ENCODE measurements at places on chromosomes 4 and X. TPM values are rescaled to one million over a fixed set of nuclear protein-coding genes. Genes with fewer than 3 reads are reported as not detected.

- H3K4me3 ChIP-seq = no peak overlapping the region
- peaks cover 53% of the 10 kb centered on the region for H3K4me1 ChIP-seq
These were observed 79.5 kb downstream of the RBM47 start for GRCh38 chr4:40550196-40550595.

GRCh38 chr4:163071308-163071707 is 95.4 kb downstream of the NAF1 start:
- H3K27me3 ChIP-seq = peaks cover 7% of the 10 kb centered on the region
- no peak for DNase-seq
- H3K27ac ChIP-seq = no peak overlapping the region
- H3K4me1 ChIP-seq = peaks cover 13% of the 10 kb centered on the region
- no peaks in the 10 kb centered on the region for H3K36me3 ChIP-seq

DNA sequence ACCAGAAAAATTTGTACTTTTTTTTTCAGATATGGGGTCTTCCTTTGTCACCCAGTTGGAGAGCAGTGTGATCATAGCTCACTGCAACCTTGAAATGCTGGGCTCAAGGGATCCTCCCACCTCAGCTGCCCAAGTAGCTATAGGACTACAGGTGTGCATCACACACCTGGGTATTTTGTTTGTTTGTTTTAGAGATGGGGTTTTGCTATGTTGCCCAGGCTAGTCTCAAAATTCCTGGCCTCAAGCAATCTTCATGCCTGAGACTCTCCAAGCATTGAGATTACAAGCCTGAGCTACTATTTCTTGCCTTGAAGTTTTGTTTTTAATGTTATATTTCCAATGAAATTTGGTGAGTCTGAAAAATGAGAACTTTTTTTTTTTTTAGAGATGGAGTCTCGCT is 847.8 kb downstream of the TRIML1 start:
- no peak overlapping the region for H3K27ac ChIP-seq
- no peak for DNase-seq
- H3K36me3 ChIP-seq = no peaks in the 10 kb centered on the region
- H3K27me3 ChIP-seq = no peaks in the 10 kb centered on the region

- no peak for DNase-seq
- H3K4me3 ChIP-seq = no peak overlapping the region
- peaks cover 7% of the 10 kb centered on the region for H3K4me1 ChIP-seq
- no peak overlapping the region for H3K27ac ChIP-seq
- H3K27me3 ChIP-seq = no peaks in the 10 kb centered on the region
These were observed 33.2 kb downstream of the TLL1 start for GRCh38 chr4:165906272-165906671.

DNA sequence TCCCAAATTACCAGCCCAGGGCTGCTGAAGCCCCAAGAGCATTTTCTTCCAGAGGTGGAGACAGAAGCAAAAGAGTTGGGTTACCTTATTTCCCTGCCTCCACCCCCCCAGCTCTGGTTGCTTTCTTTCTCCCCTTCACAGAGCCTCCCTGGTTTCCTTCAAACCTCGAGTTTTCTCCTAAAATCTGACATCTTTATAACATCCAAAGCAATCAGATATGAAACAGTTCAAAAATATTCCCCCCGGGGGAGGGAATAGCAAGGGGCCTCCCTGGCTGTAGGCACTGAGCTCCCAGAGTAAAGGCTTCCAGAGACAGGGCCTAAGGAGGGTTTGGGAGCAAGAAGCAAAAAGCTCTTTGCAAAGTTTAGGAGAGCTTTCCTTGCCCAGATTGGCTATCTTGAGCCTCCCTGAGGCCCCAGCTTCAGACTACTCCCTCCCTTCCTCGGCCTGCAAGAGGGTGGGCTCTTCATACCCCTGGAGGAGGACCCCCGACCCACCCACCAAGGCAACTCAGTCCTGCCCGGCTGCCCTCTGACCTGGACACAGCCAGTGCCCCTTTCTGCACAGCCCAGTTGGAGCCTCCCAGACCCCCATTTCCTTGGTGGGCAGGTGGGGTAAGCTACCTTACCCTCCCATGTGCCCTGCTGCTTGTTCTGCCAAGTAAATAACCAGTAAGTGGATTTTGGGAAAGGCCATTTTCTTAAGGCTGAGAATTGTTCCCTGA is 7.6 kb downstream of the MAMLD1 start:
- H3K4me3 ChIP-seq = no peak overlapping the region
- H3K27ac ChIP-seq = no peak overlapping the region
- DNase-seq = no peak
- H3K27me3 ChIP-seq = no peaks in the 10 kb centered on the region
- no peaks in the 10 kb centered on the region for H3K36me3 ChIP-seq
- peaks cover 17% of the 10 kb centered on the region for H3K4me1 ChIP-seq

- H3K27ac ChIP-seq = peak overlapping the region; percentile 42
- H3K4me1 ChIP-seq = peaks cover 37% of the 10 kb centered on the region
- DNase-seq = no peak
- no peak overlapping the region for H3K4me3 ChIP-seq
- no peaks in the 10 kb centered on the region for H3K27me3 ChIP-seq
- no peaks in the 10 kb centered on the region for H3K36me3 ChIP-seq
These were observed 23.9 kb upstream of the GPR34 start for GRCh38 chrX:41664908-41665307.

- H3K27me3 ChIP-seq = peaks cover 17% of the 10 kb centered on the region
- H3K4me3 ChIP-seq = no peak overlapping the region
- peak overlapping the region; percentile 17 for H3K27ac ChIP-seq
- DNase-seq = no peak
These were observed 31.1 kb downstream of the METTL14 start for GRCh38 chr4:118716304-118716703.

DNA sequence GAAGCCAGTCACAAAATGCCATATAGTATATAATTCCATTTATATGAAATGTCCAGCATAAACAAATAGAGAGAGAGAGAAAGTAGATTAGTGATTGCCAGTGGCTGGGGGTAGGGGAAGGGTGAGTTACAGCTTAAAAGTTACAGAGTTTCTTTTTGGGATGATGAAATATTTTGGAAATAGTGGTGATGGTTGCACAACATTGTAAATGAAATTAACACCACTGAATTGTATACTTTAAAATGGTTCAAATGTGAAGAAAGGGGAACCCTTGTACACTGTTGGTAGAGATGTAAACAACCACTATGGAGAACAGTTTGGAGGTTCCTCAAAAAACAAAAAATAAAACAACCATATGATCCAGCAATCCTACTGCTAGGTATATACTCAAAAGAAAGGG is 131.2 kb upstream of the GPC4 start:
- H3K27me3 ChIP-seq = no peaks in the 10 kb centered on the region
- H3K4me3 ChIP-seq = no peak overlapping the region
- no peak for DNase-seq
- H3K27ac ChIP-seq = no peak overlapping the region

DNA sequence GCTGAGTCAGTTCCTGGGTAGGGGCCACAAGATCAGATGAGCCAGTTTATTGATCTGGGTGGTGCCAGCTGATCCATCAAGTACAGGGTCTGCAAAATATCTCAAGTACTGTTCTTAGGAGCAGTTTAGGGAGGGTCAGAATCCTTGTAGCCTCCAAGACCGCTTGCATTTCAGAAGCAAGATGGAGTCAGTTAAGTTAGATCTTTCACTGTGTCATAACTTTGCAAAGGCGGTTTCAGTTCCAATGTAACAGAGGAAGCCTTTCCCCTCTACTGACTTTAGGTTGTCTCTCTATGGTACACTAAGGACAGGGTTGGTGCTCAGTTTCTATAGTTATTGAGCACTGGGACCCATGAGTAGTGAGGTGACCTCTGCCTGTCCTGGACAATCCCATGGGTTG is 127.3 kb upstream of the WDR1 start:
- H3K27me3 ChIP-seq = peaks cover 37% of the 10 kb centered on the region
- no peaks in the 10 kb centered on the region for H3K36me3 ChIP-seq
- no peak overlapping the region for H3K4me3 ChIP-seq
- H3K4me1 ChIP-seq = no peaks in the 10 kb centered on the region
- H3K27ac ChIP-seq = no peak overlapping the region
- DNase-seq = no peak

DNA sequence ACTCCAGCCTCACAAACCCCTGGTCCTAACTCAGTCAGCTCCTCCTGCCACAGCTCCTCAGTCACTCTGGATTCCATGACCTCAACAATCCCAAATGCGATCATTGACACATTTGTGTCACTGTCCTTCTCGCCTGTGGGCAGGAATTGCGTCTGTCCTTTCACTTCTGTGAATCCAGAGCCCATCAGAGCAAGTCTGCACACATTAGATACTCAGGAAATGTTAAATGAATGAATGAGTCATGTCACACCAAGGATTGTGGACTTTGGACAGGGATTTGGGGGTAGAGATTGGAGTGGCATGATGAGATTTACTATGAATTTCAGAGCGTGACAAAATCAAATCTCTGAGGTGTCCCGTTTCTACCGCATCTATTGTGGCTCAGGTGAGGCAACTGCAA is 11.8 kb upstream of the CLDN24 start:
- peaks cover 7% of the 10 kb centered on the region for H3K27me3 ChIP-seq
- no peak overlapping the region for H3K4me3 ChIP-seq
- peak overlapping the region; percentile 37 for H3K27ac ChIP-seq
- DNase-seq = no peak
- H3K36me3 ChIP-seq = peaks cover 24% of the 10 kb centered on the region

DNA sequence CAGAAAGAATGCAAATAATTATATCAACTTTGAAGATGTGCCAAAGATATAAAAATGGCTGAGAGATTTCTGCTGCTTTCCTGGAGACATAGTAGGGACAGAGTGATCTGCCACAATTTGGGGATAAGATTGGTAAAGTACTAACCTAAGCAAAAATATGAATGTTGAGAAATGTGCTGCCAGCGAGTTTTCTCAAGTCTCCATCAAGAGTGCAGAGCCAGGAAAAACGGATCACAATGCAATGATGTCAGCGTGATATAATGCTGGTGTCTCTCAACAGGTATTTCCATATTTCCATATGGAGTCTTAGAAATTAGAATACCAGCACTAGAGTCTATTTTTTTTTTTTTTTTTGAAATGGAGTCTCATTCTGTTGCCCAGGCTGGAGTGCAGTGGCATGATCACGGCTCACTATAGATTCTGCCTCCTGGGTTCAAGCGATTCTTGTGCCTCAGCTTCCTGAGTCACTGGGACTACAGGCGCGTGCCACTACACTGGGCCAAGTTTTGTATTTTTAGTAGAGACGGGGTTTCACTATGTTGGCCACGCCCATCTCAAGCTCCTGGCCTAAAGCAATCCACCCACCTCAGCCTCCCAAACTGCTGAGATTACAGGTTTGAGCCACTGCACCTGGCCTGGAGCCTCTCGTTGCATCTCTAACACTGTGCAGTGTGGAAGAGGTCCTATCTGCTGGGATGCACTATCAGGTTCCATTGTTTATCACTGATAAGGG is 893.5 kb downstream of the TRIML1 start:
- no peak overlapping the region for H3K27ac ChIP-seq
- no peaks in the 10 kb centered on the region for H3K27me3 ChIP-seq
- peaks cover 24% of the 10 kb centered on the region for H3K4me1 ChIP-seq
- no peak overlapping the region for H3K4me3 ChIP-seq

DNA sequence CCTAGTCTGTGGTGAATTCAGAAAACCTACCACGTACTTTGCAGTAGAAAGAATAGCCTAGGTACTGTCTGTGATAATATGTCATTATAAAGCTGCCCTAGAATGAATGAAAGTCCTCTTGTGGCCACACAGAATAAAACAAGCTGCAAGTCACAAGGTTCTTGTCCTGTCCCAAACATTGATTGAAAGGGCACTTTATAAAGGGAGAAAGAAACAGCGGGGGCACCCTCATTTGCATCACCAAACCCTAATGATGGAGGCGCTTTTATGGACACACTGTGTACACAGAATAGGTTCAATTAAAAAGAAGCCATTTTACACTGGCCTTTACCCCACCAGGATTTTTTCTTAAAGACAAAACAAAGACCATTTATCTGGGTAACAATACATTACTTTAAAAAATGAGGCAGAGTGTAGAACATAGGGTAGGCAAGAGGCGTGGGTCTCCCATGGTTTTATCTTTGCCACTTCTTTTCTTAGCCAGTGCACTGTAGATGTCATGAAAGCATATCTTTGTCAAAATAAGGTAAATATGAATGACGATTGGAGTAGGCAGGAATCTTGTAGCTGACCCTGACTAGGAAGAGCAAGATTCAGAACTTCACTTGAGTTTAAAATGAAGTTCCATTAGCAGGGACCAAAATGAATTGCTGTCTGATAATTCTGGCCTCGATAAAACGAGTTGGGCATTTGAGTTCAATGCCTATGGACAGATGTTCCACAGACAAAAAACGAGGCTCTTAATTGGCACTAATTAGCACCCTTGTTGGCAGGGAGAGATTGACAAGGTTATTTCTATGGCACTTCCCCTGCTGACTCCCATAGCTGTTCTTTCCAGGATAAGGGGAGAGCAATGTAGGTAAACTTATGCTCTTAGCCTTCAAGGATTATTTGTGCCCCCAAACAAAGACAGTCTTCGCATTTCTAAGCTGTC is 365.1 kb downstream of the AFF2 start:
- DNase-seq = no peak
- H3K4me3 ChIP-seq = no peak overlapping the region
- no peaks in the 10 kb centered on the region for H3K4me1 ChIP-seq
- no peaks in the 10 kb centered on the region for H3K36me3 ChIP-seq

GRCh38 chr4:98518559-98519267 is 139.7 kb downstream of the TSPAN5 start:
- H3K36me3 ChIP-seq = no peaks in the 10 kb centered on the region
- H3K27me3 ChIP-seq = no peaks in the 10 kb centered on the region
- H3K4me3 ChIP-seq = peak overlapping the region; percentile 79
- peak overlapping the region; percentile 95 for H3K27ac ChIP-seq

DNA sequence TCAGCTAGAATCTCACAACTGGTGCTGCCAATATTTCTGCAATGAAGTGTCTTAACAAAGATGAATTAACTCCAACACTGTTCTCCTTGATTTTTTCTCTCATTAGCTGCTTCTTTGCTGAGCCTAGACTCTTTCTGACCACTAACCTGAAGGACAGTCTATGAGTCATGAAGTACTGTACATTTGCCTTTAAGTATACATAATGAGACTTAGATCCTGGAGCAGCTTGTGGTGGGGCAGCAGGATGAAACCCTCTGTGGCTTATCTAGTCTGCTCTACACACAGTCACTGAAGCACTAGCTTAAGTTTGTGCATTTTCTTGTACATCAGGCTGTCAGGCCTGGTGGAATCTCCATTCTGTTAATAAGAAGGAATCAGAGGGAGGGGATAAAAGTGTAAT is 307.4 kb upstream of the SMIM31 start:
- no peak overlapping the region for H3K4me3 ChIP-seq
- no peaks in the 10 kb centered on the region for H3K4me1 ChIP-seq
- H3K27me3 ChIP-seq = no peaks in the 10 kb centered on the region

- DNase-seq = peak; percentile 57
- peak overlapping the region; percentile 57 for H3K27ac ChIP-seq
- H3K27me3 ChIP-seq = peaks cover 9% of the 10 kb centered on the region
- peaks cover 31% of the 10 kb centered on the region for H3K4me1 ChIP-seq
- no peaks in the 10 kb centered on the region for H3K36me3 ChIP-seq
- H3K4me3 ChIP-seq = no peak overlapping the region
These were observed 27.3 kb upstream of the RAPGEF2 start for GRCh38 chr4:159075531-159075932.

- no peak for DNase-seq
- no peaks in the 10 kb centered on the region for H3K27me3 ChIP-seq
- no peaks in the 10 kb centered on the region for H3K4me1 ChIP-seq
These were observed 9.0 kb downstream of the LRPAP1 start for GRCh38 chr4:3523146-3523627.

GRCh38 chrX:112654871-112655270 is 24.9 kb downstream of the LHFPL1 start:
- no peak overlapping the region for H3K27ac ChIP-seq
- H3K27me3 ChIP-seq = no peaks in the 10 kb centered on the region
- H3K36me3 ChIP-seq = no peaks in the 10 kb centered on the region
- DNase-seq = no peak
- no peaks in the 10 kb centered on the region for H3K4me1 ChIP-seq

Gene RAP2C
- 25.2 TPM for total RNA-seq

Gene NRK
- not detected for total RNA-seq

Gene GAGE2A
- not detected for total RNA-seq

Gene F9
- not detected for total RNA-seq

Gene HERC6
- total RNA-seq = 0.42 TPM

Gene ALG13
- total RNA-seq = 26.0 TPM

Gene ADGRG2
- total RNA-seq = not detected
